Activated CD4-positive, alpha-beta T cell treated with anti-CD3 and anti-CD28 coated beads, Interleukin-2, amount 50 U/mL, for 24 hours (primary cell): ENCODE measurements at places on chromosomes 11 and 22.

GRCh38 chr11:112719736-112720525 lies 241.3 kb upstream of the NCAM1 start:
- no peak for DNase-seq

DNA sequence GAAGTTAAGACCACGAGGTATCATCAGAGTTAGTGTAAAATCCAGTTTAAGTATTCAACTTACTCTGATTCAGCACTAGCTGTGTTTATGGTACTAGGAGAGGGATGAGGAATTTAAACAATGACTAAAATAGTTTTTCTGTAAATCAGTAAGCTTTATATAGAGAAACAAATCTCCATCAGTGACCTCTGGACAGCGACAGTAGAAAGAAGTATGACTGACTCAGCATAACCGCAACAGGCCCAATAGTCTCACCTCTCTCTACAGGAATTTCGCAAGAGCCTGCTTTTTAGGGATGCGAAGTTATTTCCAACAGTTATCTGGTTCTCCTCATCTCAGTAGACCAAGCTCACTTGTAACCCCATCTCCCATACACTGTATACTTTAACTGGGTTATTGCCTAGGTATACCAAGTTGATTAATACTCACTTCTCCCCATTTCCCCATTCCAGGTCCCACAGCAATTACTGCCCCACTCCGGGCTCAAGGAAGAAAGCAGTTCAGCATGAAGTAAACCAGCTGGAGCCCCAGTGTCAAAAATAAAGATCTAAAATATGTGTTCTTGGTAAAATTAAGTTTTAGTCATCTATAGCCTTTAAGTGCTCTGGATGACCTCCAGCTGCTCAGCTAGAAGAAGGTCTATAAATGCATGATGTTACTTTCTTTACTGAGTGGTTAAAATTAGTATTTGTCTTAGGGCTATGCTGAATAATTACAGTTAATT lies 770.6 kb upstream of the CCDC90B start:
- no peak for DNase-seq

GRCh38 chr11:119689302-119689701 lies 39.7 kb downstream of the NECTIN1 start:
- DNase-seq, result no peak

- DNase-seq, result no peak
Observed at GRCh38 chr11:35725885-35726284, 63.3 kb downstream of the TRIM44 start.

DNA sequence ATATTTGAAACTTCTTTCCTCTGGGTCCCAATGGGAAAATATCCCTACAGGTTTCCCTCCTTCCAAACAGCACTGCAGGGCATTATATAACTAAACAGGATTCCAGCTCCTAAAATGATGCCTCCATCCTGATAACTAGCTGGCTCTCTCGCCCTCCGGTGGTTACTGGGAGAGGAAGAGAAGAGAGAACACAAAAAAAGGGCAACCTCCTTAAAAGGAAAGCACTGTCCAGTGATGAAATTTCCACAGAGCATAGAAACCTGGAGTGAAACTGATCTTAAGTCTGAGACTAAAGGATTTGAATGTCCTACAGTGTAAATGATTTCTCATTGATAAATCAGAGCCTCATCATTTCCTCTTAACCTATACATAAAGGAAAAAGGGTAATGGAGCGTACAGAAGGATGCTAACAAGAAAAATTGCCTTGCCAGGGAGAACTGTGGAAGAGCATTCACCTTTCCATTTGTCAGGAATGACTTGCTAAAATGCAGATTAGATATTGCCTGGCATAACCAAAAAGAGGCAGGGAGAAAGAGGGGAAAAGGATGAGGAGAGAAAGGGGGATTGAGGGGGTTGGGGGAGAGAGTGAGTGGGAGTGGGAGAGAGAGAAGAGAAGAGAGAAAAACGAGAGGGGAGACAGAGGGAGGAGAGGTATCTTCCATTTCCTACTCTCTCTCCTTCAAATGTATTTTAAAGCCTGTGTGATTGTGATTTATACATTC lies 121.3 kb downstream of the APOL5 start:
- no peak for DNase-seq

GRCh38 chr22:33909075-33909458 lies 11.2 kb downstream of the LARGE1 start:
- DNase-seq, result no peak
